Left ventricle myocardium inferior (tissue), 1 donor: ENCODE measurements at places on chromosomes 4 and X. TPM values are rescaled to one million over a fixed set of nuclear protein-coding genes. Genes with fewer than 3 reads are reported as not detected.

- peak; percentile 13 for DNase-seq
Observed at GRCh38 chr4:3710451-3711182, 55.6 kb upstream of the ADRA2C start.

DNA sequence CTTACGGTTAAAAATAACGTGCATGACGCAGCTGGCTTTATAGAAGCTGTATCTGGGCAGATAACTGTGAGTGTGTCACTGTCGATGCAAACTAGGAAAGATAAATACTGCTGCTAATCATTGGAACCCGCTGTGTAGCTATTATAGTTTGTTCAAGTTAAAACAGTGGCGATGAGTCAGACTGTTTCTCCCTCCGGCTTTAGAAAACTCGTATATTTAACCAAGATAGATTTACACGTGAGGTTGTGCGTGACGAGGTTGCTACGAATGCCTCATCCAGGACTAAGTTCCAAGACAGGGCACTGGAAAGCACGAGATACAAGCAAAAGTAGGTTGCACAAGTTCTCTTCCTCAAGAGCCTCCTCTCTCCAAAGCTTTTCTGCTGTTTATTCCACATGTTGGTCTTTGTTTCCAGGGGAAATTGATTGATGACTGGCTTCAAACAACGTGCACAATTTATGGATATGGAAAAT is 270.7 kb downstream of the FBXW7 start:
- no peak for DNase-seq

GRCh38 chr4:73067971-73068394 is 1.5 kb downstream of the COX18 start:
- no peak for DNase-seq

- no peak for DNase-seq
Observed at GRCh38 chr4:70577220-70577927, 14.7 kb upstream of the AMBN start.

Gene FAM241A
- 7.6 TPM for total RNA-seq

GRCh38 chr4:184387351-184387750 is 87.0 kb downstream of the IRF2 start:
- no peak for DNase-seq

GRCh38 chr4:1058997-1059665 is 47.7 kb downstream of the FGFRL1 start:
- no peak for DNase-seq

DNA sequence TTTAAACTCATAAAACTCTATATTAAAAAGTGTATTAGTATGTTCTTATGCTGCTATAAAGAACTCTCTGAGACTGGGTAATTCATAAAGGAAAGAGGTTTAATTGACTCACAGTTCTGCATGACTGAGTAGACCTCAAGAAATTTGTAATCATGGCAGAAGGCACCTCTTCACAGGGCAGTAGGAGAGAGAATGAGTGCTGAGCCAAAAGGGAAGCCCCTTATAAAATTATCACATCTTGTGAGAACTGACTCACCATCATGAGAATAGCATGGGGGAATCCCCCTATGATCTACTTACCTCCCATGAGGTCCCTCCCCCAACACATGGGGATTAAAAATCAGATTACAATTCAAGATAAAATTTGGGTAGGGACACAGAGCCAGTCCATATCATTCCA is 463.2 kb downstream of the KLHL13 start:
- no peak for DNase-seq

Gene ZNF827
- total RNA-seq, result 19.0 TPM

DNA sequence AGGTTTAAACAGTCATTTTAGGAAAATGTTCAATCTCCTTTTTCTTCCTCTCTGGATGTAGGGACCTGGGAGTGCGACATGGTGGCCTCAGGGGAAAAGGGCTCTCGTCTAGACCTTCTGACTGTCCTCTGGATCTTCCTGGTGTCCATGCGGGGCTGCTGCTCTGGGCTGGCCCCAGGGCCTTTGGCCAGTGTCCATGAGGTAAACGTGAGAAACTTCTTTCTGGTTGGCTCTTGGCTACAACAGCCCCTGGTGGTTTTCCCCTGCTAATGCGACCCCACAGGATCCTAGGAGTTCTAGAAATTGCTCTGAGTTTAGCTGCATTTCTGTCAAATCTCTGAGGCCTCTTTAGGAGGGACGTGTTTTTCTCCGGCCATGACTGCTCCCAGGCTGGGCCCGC is 85.7 kb downstream of the MFAP3L start:
- no peak for DNase-seq

DNA sequence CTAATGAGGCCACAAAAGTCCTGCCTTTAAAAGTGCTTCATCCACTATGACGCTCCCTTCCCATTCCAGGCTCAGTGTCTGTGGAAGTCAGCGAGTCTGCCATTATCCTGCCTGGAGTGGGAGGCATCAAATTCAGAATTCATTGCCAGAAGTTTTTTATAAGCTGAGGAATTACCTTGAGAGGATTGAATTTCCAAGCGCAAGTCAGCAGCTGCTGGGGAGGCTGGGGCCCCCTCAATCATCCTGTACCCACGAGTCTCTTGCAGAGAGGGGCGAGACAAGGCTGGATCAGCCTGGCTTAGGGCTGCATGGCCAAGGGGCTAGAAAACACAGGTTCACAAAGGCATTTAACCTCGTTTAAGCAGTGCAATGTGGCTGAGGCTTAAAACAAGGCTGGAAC is 170.5 kb upstream of the NOCT start:
- DNase-seq, result no peak

Gene SLC9B2
- 2.3 TPM for total RNA-seq

Gene GYPA
- not detected for total RNA-seq

Gene TCEAL7
- total RNA-seq, result 2.6 TPM

- DNase-seq, result no peak
Observed at GRCh38 chr4:26145212-26145611, 175.6 kb upstream of the RBPJ start.
